Sigmoid colon (tissue), 7 donors: ENCODE measurements at places on chromosomes 1 and 21. TPM values are rescaled to one million over a fixed set of nuclear protein-coding genes. Genes with fewer than 3 reads are reported as not detected.

The HAO2 gene
- total RNA-seq = not detected

The LIX1L gene
- 32.4 TPM for total RNA-seq

The ILDR2 gene
- 7.1 TPM for total RNA-seq

The NFIA gene
- total RNA-seq = 154 TPM

- H3K27ac ChIP-seq = peak overlapping the region; percentile 67
- H3K27me3 ChIP-seq = no peaks in the 10 kb centered on the region
- H3K36me3 ChIP-seq = no peaks in the 10 kb centered on the region
- H3K4me3 ChIP-seq = peak overlapping the region; percentile 2
- H3K4me1 ChIP-seq = peaks cover 80% of the 10 kb centered on the region
Observed at GRCh38 chr1:221725735-221726672, 15.9 kb downstream of the DUSP10 start.

DNA sequence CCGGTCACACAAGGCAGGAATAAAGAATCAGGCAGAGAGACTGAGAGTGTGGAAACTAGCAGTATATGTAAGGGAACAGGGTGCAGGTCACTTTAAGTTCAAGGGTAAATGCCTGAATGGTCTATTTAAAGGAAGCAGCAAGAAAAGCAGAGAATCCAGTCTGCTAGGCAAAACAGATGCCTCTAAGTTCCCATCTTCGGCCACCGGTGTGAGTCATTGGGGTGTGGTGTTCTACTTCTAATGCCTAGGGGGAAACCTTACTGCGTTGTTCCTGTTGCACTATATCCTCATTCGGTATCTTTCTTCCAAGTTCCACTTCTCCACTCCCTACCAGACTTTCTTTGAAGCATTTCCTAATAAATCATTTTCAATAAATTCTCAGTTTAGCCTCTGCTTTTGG is 259.9 kb downstream of the HHIPL2 start:
- no peaks in the 10 kb centered on the region for H3K27me3 ChIP-seq
- H3K4me3 ChIP-seq = no peak overlapping the region
- no peak for DNase-seq

GRCh38 chr1:89360716-89361115 is 3.1 kb upstream of the GBP6 start:
- no peak for DNase-seq
- H3K36me3 ChIP-seq = no peaks in the 10 kb centered on the region
- H3K27me3 ChIP-seq = no peaks in the 10 kb centered on the region
- H3K4me3 ChIP-seq = no peak overlapping the region

DNA sequence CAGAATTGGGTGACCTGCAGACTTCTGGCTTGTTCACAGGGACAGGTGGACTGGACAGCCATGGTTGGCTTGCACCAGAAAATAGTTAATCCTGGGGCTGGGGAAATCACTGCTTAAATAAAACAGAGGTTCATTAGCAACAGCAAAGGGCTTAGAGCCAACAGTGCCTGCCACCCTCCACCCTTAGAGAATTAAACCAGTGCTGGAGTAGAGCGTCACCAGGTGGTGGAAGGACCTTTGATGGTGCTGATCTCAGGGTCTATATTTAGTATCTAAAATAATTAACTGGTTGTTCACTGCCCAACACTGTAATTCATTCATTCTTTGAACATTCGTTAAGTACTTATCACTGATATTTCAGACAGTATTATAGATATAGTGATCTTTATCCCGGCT is 34.7 kb upstream of the PDE9A start:
- H3K36me3 ChIP-seq = no peaks in the 10 kb centered on the region
- H3K27ac ChIP-seq = no peak overlapping the region
- no peak for DNase-seq
- H3K27me3 ChIP-seq = peaks cover 45% of the 10 kb centered on the region

DNA sequence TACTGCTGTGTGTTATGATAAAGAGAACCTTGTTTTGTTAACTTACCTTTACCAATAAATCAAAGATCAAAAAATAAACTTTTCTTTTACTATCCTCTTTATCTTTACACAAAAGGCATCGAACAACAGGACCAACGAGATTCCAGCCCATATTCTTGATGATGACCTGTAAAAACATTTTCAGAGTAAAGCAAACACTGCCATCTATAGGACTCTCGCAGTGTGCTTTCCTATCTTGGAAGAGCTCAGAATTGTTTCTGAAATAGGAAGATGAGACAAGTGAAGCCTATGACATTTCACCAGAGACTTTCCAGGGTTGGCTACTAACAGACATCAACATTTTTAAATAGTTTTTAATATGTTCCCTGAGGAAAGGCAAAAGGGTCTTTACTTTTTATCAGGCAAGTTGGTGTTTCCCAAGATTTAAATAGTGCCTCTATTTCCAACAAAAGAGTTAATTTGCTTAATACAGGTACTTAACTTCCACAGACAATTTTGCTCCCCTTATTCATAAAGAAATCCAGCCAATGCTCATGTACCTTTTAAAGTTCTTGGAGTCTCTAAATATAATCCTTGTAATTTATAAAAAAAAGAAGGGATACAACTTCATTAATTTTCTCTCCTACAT is 7.3 kb downstream of the GLMN start:
- DNase-seq = no peak
- no peaks in the 10 kb centered on the region for H3K27me3 ChIP-seq
- peaks cover 27% of the 10 kb centered on the region for H3K36me3 ChIP-seq

DNA sequence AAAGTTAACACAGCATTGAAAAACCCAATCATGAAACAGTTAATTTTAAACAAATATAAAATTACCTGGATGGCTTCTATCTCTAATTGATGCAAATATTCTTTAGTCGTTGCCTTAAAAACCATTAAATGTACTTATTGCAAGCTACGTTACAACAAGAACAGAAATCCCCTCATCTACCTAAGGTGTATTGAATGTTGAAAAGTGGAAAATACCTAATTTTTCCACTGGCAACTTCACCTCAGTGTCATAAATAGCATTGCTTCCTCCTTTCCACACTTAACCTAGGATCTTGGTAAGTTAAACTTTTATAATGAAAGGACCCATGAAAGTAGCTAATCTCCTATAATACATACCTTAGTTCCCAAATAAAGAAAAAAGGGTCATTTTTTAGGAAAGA is 5.4 kb downstream of the GADD45A start:
- no peak for DNase-seq
- H3K27ac ChIP-seq = no peak overlapping the region
- H3K4me1 ChIP-seq = peaks cover 8% of the 10 kb centered on the region
- no peak overlapping the region for H3K4me3 ChIP-seq
- H3K27me3 ChIP-seq = no peaks in the 10 kb centered on the region

DNA sequence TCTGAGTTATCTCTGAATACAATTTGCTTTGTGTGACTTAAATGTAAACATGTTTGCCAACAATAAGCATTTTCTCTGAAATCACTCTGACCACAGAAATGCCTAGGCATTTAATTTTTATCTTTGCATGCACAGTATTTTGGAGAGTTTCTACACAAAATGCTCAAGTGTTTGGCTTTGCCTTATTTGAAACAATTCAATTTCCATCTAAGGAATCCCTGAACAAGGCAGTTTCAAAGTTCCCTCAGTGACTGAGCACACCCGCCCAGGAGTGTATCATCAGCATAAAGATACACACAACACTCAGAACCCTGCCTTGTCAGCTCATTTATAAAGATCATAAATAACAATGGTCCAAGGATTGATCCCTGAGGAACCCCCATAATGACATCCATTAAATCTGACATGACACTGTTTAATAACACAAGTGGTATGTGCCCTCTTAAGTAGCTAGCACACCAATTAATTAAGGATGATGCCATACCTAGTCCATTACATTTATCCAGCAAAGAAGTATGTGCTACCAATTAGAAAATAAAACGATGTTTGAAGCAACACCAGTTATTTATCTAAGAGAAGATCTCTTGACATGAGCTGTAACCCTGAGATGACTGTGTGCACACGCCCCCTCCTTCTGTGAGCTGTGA is 585.8 kb downstream of the ADGRL2 start:
- H3K27me3 ChIP-seq = no peaks in the 10 kb centered on the region
- no peaks in the 10 kb centered on the region for H3K36me3 ChIP-seq
- H3K27ac ChIP-seq = no peak overlapping the region
- DNase-seq = no peak
- H3K4me3 ChIP-seq = no peak overlapping the region

DNA sequence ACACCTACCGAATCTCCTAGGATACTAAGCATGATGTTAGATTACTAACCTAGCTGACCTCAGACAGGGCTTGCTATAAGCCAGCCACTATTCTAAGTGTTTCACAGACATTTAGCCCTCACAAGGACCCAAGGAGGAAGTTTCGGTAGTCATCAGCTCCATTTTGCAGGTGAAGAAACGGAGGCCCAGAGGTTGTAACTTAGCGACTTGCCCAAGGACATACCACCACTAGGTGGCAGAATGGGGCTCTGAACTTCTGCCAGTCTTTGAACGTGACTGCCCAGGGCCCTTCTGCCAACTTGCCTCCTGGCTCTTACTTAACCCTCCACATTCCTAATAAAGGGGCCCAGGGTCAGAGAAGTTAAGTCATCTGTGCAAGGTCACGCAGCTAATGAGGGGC is 283.5 kb downstream of the C1orf94 start:
- peaks cover 4% of the 10 kb centered on the region for H3K27me3 ChIP-seq
- H3K4me1 ChIP-seq = no peaks in the 10 kb centered on the region
- H3K36me3 ChIP-seq = no peaks in the 10 kb centered on the region
- no peak for DNase-seq

GRCh38 chr1:33725556-33726160 is 138.2 kb upstream of the HMGB4 start:
- no peak overlapping the region for H3K27ac ChIP-seq
- H3K4me3 ChIP-seq = no peak overlapping the region
- H3K27me3 ChIP-seq = no peaks in the 10 kb centered on the region
- no peaks in the 10 kb centered on the region for H3K4me1 ChIP-seq
